KBM-7 (cell line): ENCODE measurements at places on chromosomes 12 and 14.
A peak's percentile ranks its signal among the peaks of the same experiment; 100 is the strongest.

DNA sequence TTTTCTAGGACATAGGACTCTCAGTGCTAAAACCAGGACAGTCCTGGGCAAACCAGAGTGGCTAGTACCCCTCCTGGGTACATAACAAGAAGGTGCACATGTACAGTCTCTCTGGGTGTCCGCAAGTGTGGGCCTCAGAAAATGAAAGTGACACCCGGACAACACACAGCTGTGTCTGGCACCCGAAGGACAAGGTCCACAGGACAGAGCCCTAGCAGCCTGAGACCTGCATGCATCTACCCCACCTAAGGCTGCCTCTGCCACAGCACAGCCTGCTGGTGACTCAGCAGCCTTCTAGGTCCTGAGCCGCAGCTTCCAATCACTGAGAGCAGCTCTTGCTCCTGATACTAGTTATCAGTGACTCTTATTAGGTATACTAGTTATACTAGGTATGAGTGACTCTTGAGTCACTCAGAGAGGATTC lies 784.1 kb upstream of the TBX3 start:
- DNase-seq = no peak

DNA sequence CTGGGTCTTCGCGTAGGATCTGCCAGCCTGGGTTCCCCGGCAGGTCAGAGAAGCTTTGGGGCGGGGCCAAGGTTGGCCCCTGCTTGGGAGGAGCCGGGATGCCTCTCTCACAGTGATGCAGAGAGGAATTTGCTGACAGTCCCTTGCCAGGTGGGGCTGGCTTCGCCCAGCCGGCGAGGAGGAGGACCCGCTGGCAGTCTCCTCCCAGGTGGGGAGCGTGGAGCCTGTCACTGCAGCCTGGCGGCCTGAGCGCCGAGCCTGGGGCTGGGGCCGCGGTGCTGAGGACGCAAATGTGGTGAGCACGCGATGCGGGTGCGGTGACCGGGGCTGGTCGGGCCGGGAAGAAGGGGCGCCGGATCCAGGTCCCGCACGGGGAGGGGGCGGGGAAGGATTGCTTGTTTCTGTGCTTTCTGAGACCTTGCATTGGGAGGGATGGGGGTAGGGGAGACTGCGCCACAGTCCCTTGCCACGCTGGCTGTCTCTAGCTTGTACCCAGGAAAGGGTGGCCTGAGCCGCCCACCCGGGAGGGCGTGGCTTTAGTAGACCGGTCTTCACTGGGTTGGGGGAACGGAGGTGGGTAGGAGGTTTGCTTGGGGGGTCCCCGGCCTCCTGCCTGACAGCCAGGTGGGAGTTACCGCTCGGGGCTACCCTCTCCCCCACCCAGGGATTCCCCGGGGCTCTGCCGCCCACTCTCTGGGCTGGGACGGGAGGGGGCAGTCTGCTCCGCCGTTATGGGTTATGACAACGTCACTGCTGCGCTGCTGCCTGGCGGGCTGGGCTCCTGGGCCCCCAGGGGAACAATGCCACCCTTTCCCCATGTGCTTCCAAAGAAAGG lies at the start of gene TMEM63C:
TMEM63C (plus strand) TSS at position 196 of the 835 bp plus-strand sequence. CDS start 37,016 bp downstream, outside the sequence.
- DNase-seq = peak; percentile 91

DNA sequence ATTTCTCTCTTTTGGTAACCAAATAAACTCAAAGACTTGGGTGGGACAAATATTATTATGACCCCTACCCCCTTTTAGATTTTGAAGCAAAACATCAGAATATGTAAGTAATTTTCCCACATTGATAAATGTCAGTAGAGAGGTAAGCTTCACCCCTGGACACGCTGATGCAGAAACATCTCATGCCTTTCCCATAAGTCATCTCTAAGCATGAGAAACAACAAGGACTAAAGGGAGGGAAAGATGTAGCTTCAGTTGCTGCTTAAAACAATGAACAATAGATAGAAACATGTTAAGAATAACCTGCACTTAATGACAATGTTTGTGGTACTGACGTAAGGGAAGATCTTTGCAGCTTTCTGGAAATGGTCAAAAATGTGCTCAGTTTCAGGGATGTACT lies 56.3 kb upstream of the SLC8A3 start:
- DNase-seq = no peak

DNA sequence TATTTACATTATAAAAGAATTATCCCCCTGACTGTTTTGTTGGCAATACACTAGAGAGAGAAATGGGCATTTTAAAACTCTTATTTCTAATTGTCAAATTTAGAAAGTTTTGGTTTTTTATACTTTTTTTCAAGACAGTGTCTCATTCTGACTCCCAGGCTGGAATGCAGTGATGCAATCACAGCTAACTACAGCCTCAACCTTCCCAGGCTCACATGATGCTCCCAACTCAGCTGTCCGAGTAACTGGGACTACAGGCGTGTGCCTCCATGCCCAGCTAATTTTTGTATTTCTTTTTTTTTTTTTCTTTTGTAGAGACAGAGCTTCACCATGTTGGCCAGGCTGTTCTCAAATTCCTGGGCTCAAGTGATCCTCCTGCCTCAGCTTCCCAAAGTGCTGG lies 8.3 kb upstream of the OR11H6 start:
- DNase-seq = no peak

DNA sequence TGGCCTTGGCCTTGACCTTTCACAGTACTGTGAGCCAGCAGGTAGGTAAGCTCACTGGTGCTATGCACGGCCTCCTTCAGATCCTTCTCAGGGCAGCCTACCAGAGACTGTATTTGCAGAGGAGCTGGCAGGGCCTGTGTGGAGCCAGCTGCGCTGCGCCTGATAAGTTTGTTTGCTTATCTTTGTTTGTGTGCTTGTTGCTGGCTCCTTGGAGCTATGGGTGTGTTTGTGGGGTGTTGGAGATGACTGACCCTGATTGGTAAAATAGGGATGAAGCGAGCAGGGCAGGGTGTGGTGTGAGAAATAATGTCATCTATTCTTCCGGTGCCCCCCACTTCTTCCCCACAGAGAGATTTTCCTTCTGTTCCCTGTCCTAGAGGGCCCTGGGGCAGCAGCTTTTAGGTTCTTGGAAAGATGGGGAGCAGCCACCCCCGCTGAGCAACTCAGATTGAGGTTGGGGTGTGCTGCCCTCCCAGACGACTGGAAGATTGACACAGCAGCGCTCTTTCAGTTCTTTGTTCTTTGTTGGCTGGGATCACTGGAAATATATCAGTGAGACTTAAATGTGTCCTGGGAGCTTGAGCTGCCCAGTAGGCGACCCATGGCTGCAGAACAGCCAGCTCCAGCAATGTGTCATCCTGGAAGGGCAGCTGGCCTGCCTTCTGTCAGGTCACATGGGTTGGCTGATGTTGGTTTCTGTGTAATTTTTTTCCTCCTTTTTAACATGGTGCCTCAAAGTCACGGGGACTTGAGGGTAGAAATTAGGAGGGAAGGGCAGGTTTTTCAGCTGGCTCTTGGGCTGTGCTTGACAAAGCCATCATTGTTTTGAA lies 19.6 kb downstream of the MLXIP start:
- DNase-seq = peak; percentile 64

DNA sequence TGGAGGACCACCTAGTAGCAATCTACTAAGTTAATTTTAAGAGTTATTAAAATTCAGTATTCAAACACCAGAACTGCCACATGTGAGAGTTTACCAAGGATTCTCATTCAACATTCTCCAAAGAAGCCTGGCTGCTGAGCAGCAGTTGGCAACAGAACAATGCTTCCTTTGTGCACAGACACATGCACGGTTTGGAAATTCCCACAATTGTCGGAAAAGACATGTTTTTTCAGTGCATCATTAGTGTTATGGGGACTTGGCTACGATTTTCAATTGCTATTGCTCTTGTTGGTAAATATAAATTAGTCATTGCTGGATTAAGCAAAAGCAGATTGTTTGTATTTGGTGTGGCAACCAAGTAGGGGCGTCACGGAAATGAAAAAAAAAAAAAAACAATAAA lies 22.2 kb downstream of the ST8SIA1 start:
- DNase-seq = no peak

DNA sequence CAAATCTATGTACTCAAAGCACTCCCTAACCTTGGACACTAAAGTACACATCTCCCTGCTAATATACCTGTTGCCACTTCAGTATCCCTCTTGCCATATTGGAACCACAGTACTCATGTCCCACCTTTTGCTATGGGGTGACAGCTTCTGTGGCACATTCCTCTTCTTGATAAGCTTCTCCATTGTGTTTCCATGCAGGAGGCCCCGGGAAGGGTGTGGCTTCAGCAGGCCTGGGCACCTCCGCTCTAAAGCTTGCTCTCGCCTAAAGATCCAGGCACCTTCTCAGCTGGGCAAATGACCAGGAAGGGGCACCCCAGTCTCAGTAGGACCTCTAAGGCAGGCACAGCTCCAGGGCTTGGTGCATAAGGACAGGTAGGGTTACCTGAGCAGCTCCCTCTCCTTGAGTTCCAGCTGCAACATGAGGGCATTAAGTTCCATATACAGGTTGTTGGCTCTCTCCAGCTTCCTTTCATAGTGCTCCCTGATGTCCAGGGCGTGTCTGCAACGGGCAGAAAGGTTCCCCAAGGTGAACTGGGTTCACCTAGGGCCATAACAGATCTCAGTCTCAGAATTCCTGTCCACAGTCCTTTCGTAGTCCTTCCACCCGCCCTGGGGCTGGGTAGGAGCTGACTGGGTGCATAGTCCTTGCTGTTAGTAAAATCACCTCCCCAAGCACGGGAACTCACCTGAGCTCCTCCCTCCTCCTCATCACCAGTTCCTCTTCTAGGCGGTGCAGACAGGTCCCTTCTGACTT lies 15.9 kb downstream of the MAP3K12 start:
- DNase-seq = peak; percentile 26

DNA sequence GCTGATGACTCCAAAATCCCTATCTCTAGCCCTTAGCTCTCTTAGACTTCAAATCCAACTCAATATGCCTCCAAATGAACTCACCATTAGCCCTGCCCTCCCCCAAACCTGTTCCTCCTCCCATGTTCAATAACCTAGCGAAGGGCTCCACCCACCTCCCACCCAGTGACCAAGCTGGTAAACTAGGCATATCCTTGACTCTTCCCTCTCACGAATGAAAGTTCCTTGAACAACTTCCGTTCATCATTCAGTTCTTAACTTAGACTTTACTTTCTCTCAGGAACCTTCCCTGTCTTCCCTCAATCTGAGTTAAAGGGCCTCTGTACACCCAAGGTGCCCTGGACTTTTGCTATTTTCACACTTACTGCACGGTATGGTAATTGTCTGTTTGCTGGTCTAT lies 1.9 kb upstream of the KLHDC1 start:
- peak; percentile 57 for DNase-seq

DNA sequence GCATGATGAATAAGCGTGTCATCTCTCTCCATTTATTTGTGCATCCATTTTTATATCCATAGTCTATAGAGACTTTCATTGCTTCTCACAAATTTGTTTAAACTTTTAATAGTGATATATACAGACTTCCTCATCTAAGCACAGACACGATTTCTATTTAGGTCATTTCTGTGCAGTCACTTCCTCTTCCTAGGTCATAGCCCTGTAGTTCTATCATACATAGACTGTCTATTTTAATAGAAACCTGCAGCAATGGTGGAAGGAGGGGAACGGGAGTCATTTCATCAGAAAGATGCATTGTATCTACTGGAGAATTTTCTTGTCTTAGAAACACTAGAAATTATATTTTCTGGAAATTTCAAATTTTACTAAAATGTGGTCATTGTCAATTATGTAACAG lies 133.4 kb upstream of the FGD4 start:
- DNase-seq = peak; percentile 54

- peak; percentile 48 for DNase-seq
These were observed 27.2 kb downstream of the NGB start for GRCh38 chr14:77243853-77244252.

DNA sequence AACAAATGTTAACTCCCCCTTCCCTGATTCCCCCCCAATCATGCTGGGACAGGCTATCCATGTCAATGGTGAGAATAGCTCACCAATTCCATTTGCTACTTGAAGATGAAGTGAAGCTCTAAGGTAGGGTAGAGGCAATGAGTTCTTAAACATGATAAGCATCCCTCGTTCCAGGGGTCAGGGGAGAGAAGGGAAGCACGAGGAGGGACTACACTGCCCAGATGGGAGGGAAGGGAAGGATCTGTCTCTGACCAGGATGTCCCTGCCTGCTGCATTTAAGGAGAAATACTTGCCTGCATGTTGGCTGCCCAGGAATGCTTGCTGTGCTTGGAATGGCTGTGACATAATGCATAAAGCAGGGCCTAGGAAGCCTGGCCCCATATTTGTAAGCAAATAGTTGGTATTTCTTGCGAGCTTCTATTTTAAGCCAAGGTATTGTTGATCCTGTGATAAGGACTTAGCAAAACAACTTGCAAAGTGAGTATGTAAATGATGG lies 155.1 kb downstream of the CEP83 start:
- DNase-seq = no peak

DNA sequence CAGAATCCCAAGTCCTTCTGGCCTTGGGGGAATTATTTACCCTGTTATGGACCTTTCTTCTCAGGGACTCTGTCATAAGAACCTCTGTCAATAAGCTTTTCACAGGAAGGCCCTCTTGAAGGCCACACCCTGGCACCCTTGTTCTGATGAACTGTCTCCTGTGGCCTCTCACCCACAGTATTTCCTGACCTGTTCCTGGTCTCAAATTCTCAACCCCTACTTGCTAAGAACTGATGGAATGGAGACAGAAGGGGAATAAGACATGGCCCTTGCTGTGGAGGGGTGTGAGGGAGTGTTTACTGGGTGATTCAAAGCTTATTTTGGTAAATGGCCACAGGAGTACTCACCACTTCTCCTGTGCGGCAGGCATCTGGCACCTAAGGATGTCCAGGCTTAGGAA lies 1082.9 kb downstream of the BCL11B start:
- DNase-seq = no peak

DNA sequence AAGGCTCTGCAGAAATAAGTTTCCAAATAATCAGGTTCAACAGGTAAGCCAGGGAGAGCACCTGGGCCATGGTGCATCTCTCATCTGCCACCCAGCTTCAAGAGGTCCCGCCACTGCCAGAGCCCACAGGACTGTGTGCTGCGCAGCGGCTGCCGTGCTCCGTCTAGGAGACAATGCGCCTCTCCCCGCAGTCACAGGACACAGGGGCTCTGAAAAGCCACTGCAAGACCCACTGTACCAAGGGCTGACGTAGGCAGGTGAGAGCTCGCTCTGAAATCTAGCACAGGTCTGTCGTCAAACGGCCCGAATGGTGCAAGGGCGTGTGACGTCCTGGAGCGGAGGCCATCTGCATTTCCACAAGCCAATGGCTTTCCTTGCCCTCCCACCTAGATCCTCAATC lies 201.1 kb downstream of the CALM1 start:
- no peak for DNase-seq

- no peak for DNase-seq
These were observed 245.6 kb upstream of the SOX5 start for GRCh38 chr12:24195063-24195462.

- peak; percentile 73 for DNase-seq
These were observed 107.7 kb downstream of the ARF6 start for GRCh38 chr14:50000380-50001150.

DNA sequence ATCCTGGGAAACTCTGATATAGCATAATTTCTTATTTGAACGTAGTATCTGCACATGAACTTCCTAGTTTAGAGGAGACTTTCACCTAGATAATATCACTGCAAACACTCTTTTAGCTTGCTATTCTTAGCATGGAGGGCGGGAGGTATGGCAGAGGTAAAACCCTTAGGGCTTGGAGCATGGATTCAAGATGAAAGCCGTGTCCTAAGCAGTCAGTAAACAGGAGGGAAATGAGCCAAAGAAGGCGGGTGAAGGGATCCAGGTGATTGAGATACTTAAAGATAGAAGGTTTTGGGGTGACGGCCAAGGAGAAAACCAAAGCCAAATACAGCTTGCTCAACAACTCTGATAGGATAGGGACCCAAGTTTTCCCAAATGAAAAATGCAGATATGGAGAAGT lies 107.1 kb upstream of the BCAT1 start:
- DNase-seq = no peak
